Stimulated activated CD4-positive, alpha-beta T cell treated with anti-CD3 and anti-CD28 coated beads, Interleukin-1b, Interleukin-23, amount 100 ng/mL, for 4 hours (primary cell): ENCODE measurements at places on chromosomes 1 and 21.

GRCh38 chr1:154666051-154666790 lies 58.2 kb upstream of the ADAR start:
- DNase-seq: no peak

GRCh38 chr1:221801773-221802516 lies 60.1 kb upstream of the DUSP10 start:
- no peak for DNase-seq

- no peak for DNase-seq
These were observed 735.4 kb downstream of the LTN1 start for GRCh38 chr21:28257276-28257675.

DNA sequence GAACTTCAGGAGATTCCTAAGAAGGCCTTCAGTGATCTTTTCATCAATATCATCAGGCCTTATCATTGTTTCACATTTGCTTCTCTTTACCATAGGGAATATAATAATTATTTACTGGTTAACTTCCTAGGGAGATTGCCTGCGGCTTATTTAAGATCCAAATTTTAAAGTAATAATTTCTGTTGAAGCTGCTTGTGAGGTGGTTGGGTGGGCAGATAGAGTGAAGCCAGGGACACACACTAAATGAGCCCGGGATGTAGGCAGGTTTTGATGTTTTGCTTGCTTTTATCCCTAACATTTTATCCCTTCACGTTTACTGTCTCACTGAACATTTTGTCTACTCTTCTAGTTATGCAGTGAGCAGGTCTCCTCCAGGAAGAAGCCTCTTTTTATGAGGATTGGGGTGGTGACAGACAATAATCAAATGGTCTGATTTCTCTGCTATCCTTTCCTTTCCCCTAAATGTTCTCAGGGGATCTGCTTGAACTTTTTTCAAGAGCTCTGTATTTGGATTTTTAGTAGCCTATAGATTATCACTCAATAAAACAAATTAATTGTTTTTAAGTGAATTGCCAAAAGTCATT lies 164.7 kb downstream of the RUNX1 start:
- DNase-seq: no peak

- DNase-seq: no peak
These were observed 442.8 kb downstream of the SETD4 start for GRCh38 chr21:35617491-35617890.

DNA sequence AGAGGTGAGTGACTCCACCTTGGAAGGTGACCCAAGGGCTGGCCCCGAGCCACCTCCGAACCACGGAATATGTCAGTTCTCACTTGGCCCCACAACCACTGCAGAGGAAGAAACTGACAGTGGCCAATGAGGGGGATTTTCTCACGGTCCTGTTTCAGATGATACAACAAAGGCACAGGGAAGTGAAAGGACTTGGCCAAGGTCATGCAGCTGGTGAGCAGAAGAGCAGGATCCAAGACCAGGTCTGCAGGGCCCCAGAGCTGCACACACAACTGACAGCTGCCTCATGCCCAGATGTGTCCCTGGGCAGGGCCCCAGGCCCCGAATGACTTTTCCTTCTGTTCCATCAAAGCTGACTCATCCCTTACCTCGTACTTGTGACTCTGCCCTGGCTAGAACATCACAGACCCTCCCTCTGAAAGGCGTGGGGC lies 25.8 kb upstream of the EVA1B start:
- no peak for DNase-seq

DNA sequence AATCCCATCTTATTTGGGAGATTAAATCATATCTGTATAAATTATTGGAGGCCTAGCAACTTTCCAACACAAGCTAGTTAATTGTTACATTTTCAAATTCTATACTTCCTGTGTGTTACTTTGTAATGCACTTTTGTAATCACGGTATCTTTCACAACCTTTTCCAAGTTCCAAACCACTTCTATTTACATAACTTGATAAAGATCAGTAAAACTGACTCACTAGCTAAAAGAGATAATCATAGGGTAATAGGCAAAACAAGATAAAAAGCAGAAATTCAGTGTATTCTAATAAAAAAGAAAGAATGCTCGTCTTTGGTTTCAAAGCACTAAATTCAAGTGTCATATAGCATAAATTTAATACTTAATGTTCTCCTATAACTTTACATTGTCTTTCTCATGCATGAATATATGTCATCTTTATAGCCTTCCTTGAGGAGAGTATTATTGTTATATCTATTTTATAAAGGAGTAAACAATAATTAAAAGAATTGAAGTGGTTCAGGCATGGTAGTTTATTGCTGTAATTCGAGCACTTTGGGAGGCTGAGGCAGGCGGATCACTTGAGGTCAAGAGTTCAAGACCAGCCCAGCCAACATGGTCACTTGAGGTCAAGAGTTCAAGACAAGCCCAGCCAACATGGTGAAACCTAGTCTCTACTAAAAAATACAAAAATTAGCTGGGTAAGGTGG lies 66.4 kb downstream of the RGS13 start:
- no peak for DNase-seq

- DNase-seq: no peak
These were observed 30.3 kb downstream of the YARS1 start for GRCh38 chr1:32786856-32787255.

GRCh38 chr1:171389171-171389570 lies 75.2 kb downstream of the FMO4 start:
- no peak for DNase-seq
